Hippocampal formation (tissue), 2 donors: ENCODE measurements at places on chromosomes 6 and 20.

GRCh38 chr6:46777476-46778346, 15.5 kb upstream of the MEP1A start:
- no peak for DNase-seq

DNA sequence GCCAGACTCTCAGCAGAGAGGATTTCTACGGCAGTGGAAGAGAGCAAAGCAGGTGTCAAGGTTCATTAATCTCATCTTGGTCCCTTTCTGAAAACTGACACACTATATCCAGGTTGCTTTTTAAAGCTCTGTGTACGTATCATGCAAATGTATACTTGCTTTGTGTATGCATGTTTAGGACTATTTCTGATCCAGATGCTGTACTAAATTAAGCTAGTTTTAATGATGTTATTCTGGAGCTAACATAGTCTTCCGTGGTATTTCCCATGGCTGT, 59.2 kb upstream of the SNX9 start:
- DNase-seq = no peak

GRCh38 chr6:135707426-135707825, 144.1 kb upstream of the PDE7B start:
- no peak for DNase-seq

DNA sequence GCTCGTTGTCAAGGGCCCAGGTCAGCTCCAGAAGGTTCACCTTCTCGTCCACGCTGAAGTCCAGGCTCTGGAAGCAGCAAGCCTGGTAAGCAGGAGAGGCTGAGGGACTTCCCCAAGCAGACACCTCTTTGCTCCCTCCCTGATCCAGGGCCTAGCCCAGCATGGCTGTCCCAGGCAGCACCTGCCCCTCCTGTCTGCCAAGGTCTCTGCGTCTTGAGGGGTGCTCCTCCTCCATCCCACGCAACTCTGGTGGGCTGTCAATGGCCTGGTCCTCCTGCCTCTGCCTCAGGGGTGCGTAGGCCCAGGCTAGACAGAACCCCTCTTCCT, 87.1 kb downstream of the NINL start:
- no peak for DNase-seq

DNA sequence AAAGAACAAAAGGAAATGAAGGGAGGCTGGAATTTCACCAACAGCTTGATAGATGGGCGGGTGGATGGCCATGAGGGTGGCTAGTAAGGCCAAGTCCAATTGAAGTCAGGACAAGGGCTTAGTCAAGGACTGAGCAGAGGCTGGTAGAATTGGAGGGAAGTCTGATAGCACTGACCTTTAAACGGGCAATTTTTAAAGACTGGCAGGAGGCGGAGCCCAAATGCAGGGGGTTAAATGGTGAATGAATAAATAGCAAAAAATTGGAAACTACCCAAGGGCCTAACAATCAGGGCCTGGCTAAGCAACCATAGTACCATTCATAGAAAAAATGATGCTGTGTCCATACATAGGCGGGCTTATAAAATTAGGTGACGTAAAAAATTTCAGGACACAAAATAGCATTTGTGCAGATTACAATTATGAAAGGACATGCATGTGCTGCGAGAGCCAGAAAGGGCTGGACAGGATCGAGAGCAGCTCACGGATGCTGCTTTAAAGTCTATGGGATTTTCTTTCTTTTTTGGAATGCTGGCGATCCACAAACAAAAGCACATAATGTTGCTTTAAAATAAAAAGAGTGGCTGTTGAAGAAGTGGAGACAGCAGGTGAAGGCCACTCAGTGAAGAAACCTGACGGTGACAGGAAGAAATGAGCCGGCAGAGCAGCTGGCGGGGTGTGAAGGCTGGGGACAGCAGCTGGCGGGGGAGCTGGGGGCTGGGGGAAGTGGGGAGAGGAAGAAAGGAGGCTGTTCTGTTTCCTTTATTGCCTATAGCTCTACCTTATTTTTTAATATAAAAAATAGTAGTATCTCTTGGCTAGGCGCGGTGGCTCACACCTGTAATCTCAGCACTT, 42.8 kb upstream of the TAF8 start:
- peak; percentile 0 for DNase-seq

DNA sequence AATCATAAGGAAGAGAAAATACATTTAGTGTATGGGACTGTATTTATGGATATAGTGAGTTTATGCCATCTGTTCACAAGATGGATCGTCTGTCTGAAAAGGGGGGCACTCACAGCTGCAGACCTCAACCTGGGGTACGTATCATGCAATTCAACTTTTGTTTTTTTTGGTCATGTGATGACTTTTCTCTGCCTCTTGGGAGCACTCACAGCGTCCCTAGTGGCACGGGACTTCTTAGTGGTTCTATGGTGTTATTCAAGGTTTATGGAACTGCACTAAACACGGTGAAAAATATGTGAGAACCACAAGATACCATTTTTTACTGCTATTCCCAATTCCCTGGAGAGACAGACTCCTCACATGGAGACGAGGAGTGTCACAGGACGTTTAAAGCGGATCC, 60.4 kb upstream of the MPC1 start:
- DNase-seq = no peak

DNA sequence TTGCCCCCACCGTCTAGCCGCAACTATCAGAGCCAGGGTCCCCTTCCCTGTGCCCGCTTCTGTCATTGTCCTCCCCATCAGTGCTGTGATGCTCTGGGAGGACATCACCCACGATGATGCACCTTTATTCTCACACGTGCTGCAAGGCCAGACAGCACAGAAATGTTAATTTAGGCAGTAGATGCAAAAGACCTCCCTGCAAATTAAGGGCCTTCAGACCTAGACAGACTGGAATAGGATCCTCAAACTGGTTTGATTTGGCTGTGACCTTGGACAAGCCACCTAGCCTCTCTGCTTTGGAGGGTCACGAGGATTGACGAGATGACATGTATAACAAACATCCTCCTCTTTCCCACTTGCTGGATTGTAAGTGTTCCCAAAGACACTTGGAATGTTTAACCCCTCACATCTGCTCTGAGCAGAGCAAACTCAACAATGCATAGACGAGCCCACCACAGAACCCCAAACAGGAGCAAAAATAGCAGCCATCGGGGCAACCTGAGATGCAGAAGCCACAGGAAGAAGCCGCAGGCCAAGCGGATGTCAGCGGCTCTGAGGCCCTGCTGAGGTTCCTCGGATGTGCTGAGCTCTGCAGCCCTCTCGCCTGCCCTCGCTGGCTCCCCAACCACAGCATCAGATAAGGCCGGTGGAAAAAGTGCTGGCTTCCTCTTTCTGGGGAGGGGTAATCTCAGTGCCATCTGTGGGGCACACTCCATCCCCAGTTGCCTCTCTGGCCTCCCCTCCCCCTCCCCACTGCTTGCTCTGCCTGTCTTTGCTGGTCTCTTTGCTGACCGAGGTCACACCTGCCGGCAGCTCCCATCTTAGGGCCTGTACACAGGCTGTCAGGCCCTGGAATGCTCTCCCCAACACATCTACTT, 35.3 kb downstream of the TOX2 start:
- DNase-seq = no peak

- no peak for DNase-seq
These were observed 543.4 kb downstream of the CD83 start for GRCh38 chr6:14660806-14661579.

GRCh38 chr6:10217111-10217510, 197.8 kb downstream of the TFAP2A start:
- DNase-seq = no peak

DNA sequence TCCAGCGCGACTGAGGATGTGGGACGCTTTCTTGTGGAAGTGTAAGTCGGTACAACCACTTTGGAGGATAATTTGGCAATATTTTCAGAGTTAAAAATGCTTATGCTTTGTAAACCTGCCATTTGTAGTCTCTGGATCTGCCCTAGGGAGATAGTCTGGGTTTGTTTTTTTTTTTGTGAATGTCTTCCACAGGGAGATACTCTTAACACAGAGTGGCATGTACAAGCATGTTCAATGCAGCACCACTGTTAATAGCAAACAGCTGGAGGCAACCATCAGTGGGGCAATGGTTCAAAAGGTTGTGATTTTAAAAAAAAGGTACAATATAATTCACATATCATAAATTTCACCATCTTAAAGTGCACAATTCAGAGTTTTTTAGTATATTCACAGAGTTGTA, 22.4 kb downstream of the SLC9A8 start:
- DNase-seq = no peak

GRCh38 chr20:3374296-3374695, 33.2 kb downstream of the DNAAF9 start:
- no peak for DNase-seq

DNA sequence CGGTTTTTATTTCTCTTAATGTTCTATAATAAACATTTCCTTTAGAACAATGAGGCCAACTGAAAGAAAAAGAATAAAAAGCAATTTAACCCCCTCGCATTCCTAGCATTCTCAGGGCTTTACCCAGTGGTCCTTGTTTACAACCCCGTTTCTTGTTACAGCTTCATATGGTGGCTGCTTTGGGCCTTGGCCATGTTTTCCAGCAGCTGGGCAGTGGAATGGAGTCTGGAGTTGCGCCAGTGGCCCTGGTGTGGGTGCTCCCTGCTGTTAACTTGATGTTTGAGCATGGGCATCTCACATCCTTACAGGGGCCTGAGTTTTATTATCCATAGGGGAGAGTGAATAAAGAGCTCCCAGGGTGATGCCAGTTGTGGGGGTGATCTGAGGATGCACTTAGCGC, 18.8 kb downstream of the EFCAB8 start:
- no peak for DNase-seq

DNA sequence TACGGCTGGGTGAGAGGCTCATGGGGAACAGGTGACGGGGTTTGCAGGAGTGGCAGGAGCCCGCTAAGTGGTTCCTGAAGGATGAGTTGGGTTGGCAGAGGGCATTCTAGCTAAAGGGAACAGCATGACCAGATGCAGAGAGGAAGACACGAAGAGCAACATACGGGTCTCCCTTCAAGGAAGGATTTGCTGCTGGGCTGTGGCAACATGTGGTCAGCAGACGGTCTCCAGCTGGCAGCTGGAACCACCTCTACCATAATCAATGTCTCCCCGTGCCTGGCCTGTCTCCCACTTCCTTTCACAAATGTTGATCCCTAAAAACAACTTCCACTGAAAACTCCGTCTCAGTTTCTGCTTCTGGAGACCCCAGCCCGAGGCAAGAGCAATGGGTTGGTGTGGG, 80.6 kb upstream of the SULF2 start:
- DNase-seq = no peak

GRCh38 chr6:56996401-56996800, 41.5 kb downstream of the BEND6 start:
- no peak for DNase-seq

DNA sequence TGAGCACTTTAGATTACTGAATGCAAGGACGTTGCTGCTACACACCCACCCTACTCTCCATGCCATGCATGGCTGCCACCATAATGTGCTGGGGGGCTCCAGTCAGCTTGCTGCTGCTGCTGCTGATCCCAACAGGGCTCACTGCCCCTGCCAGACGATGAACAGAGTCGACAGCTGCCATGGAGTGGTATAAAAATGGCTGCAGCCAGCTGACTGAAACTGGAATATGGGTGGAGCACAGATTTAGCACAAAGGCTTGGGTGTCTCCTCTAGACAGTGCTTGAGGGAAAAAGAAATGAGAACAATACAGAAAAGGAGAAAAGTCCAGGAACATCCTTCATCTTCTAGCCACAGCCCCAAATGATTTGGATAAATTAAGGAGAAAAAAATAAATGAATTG, 150.7 kb downstream of the PDSS2 start:
- DNase-seq = no peak

DNA sequence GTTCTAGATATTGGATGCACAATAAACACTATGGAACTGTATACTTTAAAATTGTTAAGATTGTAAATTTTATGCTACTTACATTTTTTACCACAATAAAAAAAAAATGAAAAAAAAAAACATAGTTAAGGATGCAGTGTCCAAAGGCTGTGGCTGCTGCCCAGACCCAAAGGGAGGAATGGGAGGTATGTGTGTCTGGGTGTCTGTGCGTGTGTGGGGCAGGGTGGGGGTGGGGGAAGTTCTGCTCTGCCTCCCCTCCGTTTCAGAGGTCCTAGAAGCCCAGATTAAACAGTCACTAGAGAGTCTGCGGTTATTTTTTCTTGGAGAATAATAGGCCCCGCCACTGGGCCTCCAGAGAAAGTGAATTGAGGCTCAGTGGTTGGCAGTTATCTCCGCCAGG, 136.4 kb upstream of the ARMC2 start:
- no peak for DNase-seq

DNA sequence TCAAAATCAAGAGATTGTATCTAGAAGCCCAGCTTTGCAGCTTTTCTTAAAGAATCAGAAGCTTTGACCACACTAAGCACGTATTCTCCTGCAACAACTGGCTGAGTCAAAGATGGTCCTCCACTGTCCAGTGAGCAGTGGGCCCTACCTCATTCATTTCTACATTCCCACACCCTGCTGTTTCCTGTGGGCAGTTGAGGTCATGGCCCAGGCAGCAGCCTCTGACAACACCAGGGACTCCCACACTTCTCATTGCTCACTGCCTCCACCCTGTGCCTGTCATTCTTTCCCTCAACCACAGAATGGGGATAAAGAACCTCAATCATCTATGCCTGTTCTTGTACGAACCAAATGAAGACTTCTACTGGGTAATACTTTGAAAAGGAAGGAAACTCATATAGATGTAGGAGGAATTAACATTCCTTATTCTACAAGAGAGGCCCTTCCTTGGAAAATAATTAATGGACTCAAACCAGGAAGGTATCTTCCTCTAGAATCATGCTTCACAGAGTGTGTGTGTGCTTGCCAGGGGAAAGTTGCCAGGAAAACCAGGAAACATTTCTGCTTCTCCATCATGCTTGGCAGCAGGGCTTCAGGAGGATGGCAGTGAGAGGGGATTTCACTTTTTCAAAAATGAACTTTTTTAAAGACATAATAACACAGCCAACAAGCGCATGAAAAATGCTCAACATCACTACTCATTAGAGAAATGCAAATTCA, 191.7 kb upstream of the RIN2 start:
- DNase-seq = no peak

GRCh38 chr6:3841711-3842565, 7.2 kb upstream of the FAM50B start:
- no peak for DNase-seq

GRCh38 chr20:47453167-47453782, 48.4 kb upstream of the NCOA3 start:
- no peak for DNase-seq

GRCh38 chr6:115898246-115898645, 162.4 kb downstream of the FRK start:
- DNase-seq = no peak

- no peak for DNase-seq
These were observed 460.5 kb upstream of the ARID1B start for GRCh38 chr6:156316583-156317125.
